EL (cell line): ENCODE measurements at places on chromosomes 11 and 22.

DNA sequence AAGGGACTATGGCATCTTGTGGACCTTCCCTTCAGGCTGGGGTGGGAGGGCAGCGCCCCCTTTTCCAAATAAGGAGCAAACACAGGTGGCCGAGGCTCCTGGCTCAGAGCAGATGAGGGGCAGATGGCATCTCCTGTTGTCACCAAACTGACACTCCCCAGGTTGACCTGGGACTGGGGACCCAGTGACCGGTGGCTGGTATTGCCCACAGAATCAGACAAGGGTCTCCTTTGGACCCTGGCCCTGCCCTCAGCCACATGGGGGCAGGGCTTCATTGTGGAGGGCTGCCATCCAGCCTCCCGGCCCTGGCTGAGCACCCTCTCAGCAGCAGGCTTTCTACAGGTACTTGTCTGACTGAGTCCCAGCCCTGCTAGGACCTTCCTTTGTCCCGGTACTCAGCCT is 842 bp upstream of the SIGIRR start:
- no peak for DNase-seq

DNA sequence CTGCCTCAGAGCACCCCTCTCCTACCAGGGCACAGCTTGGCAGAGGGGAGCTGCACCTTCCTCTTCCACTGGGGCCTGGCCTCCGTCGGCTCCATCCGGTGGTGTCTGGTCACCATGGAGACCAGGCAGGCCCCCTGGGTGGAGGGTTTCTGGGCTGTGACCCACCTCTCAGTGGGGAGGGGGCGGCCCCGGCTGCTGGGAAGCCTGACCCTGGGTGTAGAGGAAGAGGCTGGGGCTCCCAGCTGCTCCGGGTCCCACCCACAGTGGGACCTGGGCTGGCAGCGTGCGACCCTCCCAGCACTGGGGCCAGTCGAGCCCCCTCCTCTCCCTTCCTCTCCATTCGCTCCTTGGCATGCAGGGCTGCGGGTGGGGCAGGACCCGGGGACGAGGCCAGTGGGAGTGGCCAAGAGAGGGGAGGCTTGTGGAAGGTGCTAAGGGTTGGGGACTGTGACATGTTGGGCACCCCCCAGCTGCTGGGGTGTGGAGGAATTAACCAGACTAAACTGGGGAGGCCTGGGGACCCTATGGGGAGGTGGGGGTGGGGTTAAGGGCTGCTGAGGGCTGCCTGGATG is 46.8 kb downstream of the BRSK2 start:
- DNase-seq: no peak

DNA sequence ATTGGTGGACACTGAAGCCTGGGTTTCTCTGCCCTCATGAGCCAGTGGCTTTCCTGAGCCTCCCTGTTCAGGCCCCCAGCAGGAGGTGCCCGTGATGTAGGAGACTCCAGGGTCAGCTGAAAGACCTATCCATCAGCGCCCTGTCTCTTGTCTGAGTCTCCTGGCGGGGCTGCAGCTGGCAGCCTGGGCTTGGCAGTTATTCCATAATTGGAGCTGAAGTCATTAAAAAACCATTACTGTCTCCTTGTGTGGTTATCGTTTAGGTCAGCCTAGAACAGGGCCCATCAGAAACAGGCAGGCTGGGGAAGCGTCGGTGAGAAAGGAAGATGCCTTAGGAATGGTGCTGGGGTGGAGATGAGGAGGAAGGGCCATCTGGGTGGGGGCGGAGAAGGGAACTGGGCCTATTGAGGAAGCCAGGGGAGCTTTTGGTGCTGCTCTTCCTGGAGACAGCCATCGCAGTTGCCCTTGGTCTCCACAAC is 5.0 kb downstream of the TUB start:
- DNase-seq: no peak

- peak; percentile 76 for DNase-seq
These were observed 7.7 kb upstream of the NCR3LG1 start for GRCh38 chr11:17343907-17344306.

DNA sequence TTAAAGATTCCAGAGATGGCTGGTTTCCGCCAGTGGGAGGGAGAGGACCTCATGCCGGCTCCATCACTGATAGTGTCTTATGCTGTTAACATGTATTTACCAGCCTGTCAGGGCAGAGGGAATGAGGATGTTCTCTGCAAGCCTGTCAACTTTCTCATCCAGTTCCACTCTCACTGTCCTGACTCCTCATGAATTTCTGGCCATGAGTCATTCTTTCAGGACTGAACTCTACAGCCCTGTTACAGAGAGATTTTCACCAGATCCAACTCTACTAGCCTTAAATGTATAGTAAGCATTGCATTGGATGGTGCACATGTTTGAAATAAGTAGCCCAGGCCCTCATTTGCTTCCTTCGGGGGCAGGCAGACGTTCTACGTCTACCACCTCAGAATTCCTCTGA is 387.7 kb downstream of the TMEM135 start:
- peak; percentile 86 for DNase-seq

DNA sequence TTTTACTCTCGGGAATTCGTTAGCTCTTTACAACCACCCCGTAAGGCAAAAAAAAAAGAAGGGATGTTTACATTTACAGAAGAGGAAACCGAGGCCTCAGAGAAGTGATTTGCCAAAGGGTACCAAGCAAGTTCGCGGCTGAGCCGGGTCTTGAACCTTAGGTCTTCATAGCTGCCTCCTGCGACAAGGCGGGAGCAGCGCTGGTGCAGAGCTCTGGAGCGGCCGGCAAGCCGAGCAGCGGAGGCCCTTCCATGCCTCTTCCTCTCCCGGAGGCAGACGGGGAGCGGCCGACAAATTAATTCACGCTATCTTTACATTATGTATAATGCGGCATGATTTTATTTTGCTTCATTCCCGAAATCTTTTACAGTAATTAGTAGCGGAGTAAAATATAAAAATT is 536.3 kb downstream of the INSC start:
- DNase-seq: no peak

DNA sequence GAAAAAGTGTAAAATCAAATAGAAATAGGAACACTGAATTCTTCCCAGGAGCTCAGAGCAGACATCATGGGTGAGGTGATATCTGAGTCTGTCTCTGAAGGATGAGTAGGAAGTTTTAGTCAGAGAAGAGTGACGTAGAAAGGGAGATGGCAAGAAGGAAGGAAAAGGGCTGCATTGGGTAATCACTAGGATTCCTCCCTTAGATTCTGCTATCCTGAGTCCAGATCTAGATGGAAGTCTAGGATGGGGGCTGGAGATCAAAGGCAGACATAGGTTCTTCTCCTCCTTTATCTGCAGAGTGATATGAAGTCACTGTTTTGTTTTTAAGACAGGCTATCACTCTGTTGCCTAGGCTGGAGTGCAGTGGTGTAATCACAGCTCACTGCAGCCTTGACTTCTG is 30.4 kb downstream of the POU2F3 start:
- DNase-seq: no peak

DNA sequence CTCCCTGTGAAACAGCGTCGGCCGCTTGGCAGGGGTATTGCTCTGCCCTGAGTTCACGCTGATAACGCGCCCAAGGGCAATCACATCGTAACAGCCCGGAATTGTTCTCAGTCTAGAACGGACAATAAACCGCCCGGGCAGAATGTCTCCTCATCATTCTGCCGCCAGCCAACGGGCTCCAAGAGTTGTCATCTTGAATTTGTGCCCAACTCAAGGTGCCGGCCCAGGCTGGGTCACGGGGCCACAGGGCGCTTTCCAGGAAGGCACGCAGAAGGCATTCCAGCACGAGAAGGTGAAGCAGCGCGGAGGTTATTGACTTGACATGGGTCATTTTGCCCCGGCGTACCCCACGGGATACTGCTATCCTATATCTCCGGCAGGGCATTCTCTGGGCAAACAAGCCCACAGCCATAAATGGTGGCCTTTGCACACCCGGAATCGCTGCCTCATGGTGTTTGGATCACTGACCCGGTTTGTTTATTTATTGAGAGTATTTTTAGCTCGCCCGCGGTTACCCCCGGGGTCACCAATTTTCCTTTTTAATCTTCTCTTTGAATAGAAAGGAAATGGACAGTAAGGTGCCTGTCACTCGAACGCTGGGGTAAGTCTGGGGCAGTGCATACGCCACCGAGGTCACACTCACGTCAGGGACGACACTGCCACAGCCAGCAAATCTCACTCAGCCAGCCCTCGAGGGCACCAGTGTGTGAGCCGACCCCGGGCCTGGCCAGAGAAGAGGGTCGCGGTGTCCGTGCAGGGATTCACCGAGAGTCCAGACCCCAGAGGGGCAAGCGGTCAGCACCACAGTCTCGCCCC is 72.4 kb upstream of the FGF3 start:
- DNase-seq: no peak

DNA sequence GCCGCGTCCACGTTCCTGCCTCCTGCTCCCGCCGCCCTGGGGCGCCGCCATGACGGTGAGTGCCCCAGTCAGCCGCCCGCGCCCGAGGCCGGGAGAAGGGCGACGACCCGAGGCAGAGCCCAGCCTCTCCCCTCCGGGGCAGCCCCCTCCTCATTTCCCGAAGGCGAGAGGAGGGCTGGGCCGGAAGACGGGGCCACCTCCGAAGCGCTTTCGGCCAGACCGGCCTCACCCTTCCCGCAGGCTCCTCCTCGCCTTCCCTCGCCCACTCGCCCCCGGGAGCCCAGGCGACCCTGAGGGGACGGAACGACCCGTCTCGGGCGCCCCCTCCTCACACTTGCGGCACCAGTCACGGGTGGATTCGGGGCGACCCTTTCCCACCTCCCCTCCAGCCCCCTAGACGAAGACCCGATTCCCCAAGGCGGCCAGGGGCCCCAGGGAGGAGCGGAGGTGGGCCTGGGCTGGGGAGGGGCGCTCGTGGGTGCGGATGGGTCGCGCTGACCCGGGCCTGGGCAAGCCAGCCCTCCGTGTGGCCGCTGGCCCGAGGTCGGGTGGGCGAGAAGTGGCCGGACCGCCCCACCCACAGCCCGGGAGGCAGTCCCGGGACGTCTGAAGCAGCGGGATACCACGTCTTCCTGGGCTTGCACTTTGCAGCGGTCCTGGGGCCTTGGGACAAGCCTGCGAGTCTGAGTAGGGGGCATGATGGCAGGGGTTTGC is 49.7 kb downstream of the TRIOBP start:
- DNase-seq: no peak

GRCh38 chr11:10492084-10492483 is 37.0 kb downstream of the AMPD3 start:
- DNase-seq: no peak

DNA sequence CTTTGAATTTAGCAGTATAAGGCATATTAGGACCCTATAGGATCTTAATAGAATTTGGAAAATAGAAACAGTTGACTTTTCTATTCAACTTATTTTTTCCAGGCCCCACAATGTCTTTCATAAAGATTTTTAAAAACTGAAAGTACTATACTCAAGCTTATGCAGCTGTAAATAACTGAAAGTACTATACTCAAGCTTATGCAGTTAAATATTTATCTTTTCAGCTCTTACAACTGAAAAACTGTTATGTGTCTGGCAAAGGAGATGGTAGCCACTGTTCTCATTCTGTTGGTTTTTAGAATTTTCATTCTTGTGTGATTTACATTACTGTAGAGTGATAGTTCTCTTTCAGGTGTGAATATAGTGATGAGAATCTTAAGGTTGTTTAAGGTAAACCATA is 16.5 kb downstream of the HIPK3 start:
- DNase-seq: no peak

GRCh38 chr11:29305456-29306232 is 711.2 kb downstream of the KCNA4 start:
- DNase-seq: no peak

GRCh38 chr11:20235164-20235563 is 74.9 kb upstream of the DBX1 start:
- DNase-seq: no peak

DNA sequence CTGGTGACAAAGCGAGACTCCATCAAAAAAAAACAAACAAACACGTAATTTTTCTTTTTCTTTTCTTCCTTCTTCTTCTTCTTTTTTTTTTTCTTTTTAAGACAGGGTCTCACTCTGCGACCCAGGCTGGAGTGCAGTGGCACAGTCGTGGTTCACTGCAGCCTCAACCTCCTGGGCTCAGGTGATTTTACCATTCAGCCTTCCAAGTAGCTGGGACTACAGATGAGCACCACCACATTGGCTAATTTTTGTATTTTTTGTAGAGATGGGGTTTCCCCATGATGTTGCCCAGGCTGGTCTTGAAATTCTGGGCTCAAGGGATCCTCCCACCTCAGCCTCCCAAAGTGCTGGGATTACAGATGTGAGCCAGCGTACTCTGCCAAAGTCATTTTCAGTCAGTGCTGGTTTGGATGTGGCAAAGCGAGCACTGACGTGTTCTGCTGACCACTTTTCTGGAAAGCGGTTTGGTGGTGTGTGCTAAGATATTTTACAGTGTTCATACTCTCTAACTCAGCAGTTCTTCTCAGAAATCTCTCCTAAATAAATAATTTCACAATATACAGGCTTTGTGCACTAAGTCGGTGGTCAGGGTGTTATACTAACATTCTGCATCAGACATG is 10.7 kb downstream of the FAM118A start:
- no peak for DNase-seq

DNA sequence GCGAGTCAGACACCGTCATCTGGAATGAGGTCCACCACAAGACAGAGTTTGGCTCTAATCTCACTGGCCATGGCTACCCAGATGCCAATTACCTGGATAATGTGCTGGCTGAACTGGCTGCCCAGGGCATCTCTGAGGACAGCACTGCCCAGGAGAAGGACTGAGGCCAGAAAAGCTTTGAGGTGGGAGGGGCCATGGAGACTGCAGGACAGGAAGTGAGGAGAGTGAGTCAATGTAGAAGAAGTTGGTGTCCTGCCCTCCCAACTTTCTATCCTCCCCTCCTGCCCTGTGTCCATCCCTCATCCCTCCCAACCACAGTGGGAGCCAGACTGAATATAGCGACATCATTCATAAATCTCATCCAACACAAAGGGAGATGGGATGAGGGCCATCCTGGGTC is 8.0 kb downstream of the MPEG1 start:
- peak; percentile 46 for DNase-seq
